ENCODE measurements at places on chromosomes 6 and 20.

- no peak for DNase-seq
Measured at GRCh38 chr6:101907356-101908217, 514.1 kb downstream of the GRIK2 start.

- no peak for DNase-seq
Measured at GRCh38 chr20:51043811-51044210, 20.9 kb upstream of the KCNG1 start.

DNA sequence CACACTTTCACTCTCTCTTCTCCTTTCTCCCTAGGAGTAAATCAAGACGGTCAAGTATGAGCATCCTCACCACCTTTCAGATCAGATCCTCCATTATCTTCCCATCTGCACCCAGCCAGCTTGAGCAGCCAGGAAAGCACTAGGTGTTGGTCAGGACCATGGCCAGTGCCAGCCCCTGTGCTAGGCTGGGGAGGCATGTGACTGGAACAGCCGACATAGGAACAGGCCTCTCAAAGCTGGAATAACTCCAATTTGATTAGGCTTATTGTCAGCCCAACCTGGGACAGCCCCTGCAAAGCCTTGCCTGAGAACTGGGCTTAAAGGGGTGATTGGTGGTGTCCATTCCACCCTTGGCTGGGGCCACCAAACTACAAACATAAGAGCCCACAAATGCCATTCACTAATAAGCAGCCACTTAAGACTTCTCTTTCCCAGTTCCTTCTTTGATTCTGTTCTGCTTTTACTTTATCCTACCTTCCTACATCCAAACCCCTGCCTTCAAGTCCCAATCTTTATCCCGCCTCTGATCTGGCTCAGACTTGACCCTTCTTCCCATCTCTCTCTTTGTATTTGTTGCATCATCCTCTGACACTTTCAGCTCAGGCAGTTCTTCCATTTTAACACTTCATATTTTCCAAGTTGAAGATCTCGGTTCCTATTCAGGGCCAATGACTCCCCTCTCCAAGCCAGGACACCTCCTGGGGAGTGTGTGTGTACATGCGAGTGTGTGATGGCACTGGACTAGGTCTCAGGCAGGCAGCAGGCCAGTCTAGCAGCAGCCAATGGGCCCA is 4.5 kb upstream of the TREM2 start:
- no peak for DNase-seq

GRCh38 chr20:53032046-53032445 is 59.9 kb downstream of the TSHZ2 start:
- DNase-seq: no peak

DNA sequence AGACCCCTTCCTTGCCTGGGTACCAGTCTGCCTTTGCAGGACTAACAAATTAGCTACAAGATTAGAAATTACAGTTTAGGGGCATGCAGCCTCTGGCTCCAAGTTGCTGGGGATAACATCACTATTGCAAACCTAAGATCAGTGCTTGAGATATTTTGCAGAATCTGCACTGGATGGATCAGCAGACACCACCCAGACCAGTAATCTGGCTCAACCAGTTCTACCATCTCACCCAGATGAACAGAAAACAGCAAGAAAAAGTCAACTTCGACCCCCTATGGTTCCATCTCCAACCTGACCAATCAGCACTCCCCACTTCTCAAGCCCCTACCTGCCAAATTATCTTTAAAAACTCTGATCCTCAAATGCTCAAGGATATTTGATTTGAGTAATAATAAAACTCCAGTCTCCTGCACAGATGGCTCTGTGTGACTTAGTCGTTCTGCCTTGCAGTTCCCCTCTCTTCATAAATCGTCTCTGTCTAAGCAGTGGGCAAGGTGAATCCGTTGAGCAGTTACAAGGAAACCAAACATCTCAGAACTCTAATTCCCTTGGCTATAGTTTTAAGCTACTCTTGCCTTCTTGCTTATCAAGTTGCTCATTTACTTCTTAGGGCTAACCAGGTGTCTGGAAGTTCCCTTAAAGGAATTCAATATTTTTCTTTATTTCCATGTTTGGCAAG is 16.1 kb upstream of the LMBRD1 start:
- no peak for DNase-seq

GRCh38 chr6:53707108-53707897 is 41.7 kb upstream of the KLHL31 start:
- DNase-seq: no peak

GRCh38 chr6:133590814-133591213 is 298.1 kb upstream of the TCF21 start:
- no peak for DNase-seq

DNA sequence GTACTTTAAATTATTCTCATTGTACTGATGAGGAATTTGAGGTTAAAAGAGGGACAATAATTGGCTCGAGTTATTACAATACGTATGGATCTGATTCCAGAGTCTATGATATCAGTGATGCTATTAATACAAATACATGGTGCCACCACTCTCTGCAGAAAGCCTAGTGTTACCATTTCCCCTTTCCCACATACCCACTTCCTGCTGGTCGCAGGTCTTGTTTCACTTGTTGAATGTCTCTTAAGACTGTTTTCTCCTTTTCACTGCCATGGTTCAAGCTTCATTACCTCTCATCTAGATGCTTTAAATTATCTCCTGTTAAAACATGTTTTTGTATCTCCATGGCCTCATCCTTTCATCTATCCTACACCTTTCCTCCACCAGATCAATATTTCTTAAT is 62.0 kb downstream of the FHL5 start:
- no peak for DNase-seq

DNA sequence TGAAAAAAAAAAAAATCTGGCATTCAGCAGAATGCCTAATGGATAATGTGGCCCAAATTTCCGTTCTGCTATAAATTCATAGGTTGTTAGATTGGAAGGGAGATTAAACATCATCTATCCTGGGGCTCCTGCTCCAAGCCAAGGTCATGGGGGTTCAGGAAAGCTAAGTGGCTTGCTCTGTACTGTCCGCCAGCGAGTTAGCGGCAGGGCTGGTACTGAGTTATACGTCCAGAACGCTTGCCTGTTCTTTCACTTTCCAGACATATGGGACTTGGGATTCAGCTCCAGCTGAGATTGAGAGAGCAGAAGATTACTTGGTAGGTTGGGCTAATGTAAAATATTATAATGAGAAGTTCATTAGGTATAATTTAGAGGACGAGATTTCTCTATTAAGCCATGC is 858 bp downstream of the RWDD1 start:
- DNase-seq: no peak

DNA sequence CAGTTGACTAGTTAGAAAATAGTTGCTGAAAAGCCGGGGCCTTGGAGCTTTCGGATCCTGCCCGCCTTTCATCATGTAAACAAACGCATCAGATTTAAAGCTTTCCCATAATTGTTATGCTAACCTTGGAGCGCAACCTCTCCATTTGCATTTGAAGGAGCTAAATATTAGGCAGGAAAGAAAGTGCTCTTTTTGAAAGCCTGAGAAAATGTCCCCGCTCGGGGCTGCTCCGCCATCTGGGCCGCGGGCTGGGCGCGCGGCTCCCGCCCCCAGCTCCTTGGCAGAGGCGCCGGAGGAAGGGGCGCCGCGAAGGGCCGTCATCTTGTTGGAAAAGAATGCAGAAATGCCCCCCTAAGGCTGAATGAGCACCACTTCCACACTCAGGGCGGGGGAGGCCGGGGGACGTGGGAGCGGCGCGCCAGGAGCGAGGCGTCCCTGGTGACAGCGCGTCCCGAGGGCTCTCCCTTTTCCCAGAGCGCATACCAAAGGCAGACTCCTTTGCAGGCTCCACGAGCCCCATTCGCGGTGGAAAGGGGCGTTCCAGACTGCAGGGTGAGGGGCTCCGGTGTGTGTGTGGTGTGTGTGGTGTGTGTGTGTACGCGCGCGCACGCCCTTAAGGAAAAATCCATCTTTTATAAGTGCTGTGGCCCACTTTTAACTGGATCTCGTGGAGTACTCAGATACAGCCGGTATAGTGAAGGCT is 145.6 kb upstream of the ID4 start:
- no peak for DNase-seq

DNA sequence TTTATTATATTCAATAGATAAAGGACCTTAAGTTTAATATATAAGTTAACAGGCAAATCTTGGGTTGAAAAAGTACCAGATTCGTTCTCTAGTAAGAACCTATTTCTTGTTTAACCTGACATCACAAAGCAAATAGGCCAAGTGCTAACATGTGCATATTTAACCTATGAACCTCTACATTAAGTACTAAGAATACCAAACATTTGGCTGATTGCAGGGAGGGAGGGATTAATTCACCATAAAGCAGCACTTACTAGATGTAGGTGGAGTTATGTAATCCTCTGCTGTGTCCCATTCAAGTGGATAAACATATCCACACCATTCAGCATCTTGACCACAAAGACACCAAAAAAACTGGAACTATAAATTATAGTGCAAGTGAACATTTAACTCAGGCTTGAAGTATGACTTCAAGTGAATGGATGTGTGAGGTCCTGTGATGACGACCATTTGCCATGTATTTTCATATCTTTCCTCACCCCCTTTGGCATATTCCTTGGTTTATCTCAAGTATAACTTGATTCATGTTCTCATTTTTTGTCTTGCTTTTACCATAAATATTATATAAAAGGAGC is 10.2 kb downstream of the STX11 start:
- no peak for DNase-seq

- no peak for DNase-seq
Measured at GRCh38 chr6:90271831-90272230, 24.8 kb downstream of the BACH2 start.

DNA sequence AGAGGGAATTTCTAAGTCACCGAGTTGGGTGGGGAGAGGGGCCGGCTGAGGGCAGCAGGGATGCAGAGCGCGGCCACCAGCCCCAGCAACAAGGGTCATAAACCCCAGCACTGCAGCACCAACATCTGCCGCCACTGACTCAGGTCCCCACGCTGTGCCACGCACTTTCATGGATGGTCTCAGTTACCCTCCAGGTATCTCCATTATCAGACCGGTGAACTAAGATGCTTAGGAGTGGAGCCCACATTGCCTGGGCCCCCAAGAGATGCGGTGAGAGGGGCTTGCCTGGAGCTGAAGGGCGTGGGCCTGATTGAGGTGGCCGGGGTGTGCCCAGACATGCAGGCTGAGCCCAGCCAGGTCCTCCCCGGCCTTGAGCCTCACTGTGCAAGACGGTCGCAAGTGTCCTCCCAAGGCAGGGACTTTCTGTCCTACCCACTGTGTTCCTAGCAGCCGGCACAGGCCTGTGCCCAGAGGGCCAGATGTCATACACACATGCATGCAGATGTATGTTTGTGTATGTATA is 19.3 kb downstream of the RBM38 start:
- no peak for DNase-seq

GRCh38 chr6:34560366-34561226 is 4.5 kb upstream of the SPDEF start:
- DNase-seq: no peak

- DNase-seq: no peak
Measured at GRCh38 chr6:3321875-3322274, 63.1 kb downstream of the PSMG4 start.

GRCh38 chr20:4794846-4795245 is 73.1 kb downstream of the PRND start:
- no peak for DNase-seq

DNA sequence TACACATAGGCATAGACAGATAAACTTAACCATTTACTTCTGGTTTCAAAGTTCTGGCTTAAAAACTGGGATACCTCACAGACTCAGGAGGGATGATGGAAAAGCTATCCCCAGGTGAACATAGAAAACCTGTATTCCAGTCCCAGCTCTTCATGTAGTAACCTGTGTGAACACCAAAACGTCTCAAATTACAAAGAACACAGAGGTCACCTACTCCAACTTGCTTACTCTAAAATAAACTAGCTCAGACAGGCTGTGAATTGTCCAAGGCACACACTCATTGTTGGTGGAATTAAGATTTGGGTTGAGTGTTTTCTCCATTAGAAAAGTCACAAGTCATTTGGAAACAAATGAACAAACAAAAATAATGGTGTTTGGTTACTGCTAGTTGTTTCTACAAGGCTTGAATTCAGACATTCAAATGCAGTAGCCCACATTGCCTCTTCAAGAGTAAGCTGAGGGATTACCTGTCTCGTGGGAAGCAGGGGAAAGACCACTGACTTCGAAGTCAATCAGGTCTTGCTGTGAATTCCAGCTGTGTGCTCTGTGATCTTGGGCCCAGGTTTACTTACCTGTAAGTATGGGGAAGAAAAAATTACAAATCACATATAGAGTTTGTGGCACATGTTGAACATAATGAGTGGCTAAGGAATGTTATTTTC is 48.2 kb upstream of the LRRC1 start:
- DNase-seq: no peak

DNA sequence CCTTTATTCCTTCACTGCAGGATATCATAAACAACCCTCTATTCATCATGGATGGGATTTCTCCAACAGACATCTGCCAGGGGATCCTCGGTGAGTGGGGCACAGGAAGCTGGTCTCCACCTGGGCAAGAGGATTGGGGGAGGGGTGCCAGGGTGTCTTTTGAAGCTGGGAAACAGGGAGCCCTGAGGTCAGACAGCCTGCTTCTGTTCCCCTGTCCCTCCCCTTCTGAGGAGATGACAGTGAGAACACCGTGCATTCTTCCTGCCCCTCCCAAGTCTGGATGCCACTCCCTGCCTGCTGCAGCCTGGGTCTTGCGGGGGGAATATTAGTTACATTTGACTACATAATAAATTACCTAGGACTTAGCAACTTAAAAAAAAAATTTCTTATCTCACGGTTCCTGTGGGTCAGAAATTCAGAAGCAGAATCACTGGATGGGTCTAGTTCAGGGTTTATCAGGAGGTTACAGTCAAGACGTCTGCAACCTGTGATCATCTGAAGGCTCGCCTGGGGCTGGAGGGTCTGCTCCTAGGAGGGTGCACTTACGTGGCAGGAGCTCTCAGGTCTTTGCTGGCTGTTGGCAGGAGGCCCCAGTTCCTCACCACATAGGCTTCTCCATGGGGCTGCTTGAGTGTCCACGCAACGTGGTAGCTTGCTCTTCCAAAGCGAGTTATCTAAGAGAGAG is 11.4 kb downstream of the CAPN11 start:
- DNase-seq: no peak

GRCh38 chr6:15303920-15304291 is 58.0 kb downstream of the JARID2 start:
- DNase-seq: no peak

DNA sequence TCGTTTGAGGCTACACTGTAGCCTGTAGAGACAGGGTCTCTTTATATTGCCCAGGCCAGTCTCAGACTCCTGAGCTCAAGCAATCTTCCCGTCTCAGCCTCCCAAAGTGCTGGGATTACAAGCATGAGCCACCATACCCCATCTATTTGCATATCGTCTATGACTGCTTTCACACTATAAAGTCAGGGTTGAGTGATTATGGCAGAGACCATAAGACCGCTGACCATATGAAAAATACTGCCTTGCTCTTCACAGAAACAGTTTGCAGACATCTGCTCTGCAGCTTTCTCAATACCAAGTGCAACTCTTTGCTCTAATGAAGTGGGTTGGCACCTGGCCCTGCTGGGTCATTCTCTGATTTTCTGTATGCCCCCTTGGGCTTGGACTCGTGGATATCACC is 79.5 kb upstream of the PAK5 start:
- no peak for DNase-seq

DNA sequence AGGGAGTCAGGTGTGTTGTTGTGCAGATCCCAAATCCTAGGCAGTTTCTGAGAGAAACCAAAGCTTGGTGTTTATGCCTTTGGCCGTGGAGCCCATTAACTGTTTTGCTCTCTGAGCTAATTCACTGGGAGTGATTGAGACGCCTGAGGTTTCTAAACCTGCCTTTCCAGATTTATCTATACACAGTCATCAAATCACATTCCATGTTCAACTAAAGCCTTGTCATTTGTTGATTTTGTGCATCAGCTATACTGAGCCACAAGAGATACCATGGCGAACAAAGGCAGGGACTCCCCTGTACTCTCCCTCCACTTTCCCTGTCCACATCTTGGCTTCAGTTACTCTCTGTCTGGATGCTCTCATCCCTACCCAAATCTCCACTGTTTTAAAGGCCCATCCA is 229.7 kb upstream of the PMEPA1 start:
- DNase-seq: no peak

All from GM12891 (cell line).